ENCODE measurements at places on chromosomes 12 and 14. TPM values are rescaled to one million over a fixed set of nuclear protein-coding genes. Genes with fewer than 3 reads are reported as not detected.

The KRT80 gene
- polyA plus RNA-seq: not detected

The OGFOD2 gene
- polyA plus RNA-seq: 13.3 TPM

The ADAM21 gene
- polyA plus RNA-seq: 0.69 TPM

The TSPAN8 gene
- 1.2 TPM for polyA plus RNA-seq

The SDR9C7 gene
- not detected for polyA plus RNA-seq

The KRT3 gene
- polyA plus RNA-seq: not detected

The INSM2 gene
- 0.44 TPM for polyA plus RNA-seq

The BTBD6 gene
- polyA plus RNA-seq: 59.1 TPM

The OTX2 gene
- not detected for polyA plus RNA-seq

DNA sequence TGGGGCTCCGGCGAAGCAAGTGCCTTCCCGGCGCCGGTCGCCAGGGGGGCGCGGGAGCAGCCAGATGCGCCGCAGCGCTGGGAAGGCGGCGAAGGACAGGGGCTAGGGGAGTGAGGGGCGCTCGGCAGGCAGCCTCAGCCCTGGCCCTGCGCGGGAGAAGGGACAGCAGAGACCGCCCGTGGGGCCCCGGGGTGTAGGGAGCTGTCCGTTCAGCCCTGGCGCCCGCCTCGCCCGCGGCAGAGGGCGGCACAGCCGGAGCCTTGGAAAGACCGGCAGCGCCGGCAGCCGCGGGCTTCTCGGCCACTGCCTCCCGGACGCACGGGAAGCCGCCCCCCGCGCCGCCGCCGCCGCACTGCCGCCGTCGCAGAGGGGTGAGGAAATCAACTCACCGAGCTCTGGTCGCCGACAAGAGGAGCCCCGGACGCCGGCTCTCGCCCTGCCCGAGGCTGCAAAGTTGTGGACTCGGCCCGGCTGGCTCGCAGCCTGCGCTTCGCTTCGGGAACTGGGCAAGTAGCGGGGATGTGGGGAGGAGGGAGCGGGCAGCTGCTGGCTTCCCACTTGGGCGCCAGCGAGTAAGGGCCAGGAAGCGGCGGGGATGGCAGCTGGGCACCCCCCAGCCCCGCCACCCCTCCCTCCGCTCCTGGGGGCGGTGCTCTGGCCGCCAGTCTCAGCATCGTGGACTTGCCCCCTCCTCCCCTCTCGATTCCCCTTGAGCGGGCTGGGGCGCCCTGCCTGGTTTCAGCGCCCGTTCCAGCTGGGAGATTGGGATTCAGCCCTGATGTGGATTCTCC, at the start of gene ZDHHC22:
ZDHHC22 (minus strand) TSS at position 578 of the 791 bp plus-strand sequence. CDS start 2,053 bp downstream, outside the sequence.
- peak within 1 kb of the TSS; percentile 73 for H3K27ac ChIP-seq
- DNase-seq: no peak
- peaks cover 23% of the 10 kb centered on the region for H3K27me3 ChIP-seq

GRCh38 chr14:81219759-81220579, 790 bp downstream of the GTF2A1 start:
- peak overlapping the region; percentile 82 for H3K4me3 ChIP-seq
- no peaks in the 10 kb centered on the region for H3K27me3 ChIP-seq

- H3K4me3 ChIP-seq: no peak overlapping the region
- no peak overlapping the region for H3K27ac ChIP-seq
- peaks cover 31% of the 10 kb centered on the region for H3K4me1 ChIP-seq
- no peaks in the 10 kb centered on the region for H3K27me3 ChIP-seq
- DNase-seq: no peak
These were observed 14.9 kb downstream of the SCARB1 start for GRCh38 chr12:124848621-124849380.

- no peak overlapping the region for H3K4me3 ChIP-seq
- no peaks in the 10 kb centered on the region for H3K36me3 ChIP-seq
- H3K27me3 ChIP-seq: no peaks in the 10 kb centered on the region
- no peak overlapping the region for H3K27ac ChIP-seq
- no peak for DNase-seq
- H3K4me1 ChIP-seq: no peaks in the 10 kb centered on the region
These were observed 177.8 kb downstream of the KLHL28 start for GRCh38 chr14:44783901-44784300.

GRCh38 chr12:125418902-125419564, 353.8 kb downstream of the AACS start:
- DNase-seq: no peak
- H3K4me3 ChIP-seq: no peak overlapping the region
- peaks cover 4% of the 10 kb centered on the region for H3K36me3 ChIP-seq
- H3K27me3 ChIP-seq: no peaks in the 10 kb centered on the region
- H3K4me1 ChIP-seq: no peaks in the 10 kb centered on the region
- H3K27ac ChIP-seq: no peak overlapping the region

- no peaks in the 10 kb centered on the region for H3K4me1 ChIP-seq
- H3K27me3 ChIP-seq: no peaks in the 10 kb centered on the region
- H3K36me3 ChIP-seq: no peaks in the 10 kb centered on the region
These were observed 12.9 kb upstream of the DCD start for GRCh38 chr12:54661048-54661447.

DNA sequence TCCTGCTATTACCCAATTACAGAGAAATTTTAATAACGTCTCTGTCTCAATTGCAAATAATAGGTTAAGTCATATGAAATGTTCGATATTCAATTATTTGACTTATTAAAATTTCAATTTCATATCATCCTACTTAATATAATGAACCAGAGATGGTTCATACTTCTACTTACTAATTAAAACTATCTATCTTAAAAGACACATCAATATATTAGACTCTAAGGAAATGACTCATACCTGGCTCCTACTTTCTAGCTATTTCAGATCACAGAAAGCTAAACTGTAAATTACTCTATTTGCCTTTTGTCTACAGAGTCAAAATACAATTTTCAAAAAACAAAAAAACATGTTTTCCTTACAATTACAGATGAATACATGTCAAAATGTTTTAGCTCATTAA, 99.6 kb downstream of the CAPZA3 start:
- no peaks in the 10 kb centered on the region for H3K27me3 ChIP-seq
- no peak overlapping the region for H3K4me3 ChIP-seq
- H3K36me3 ChIP-seq: no peaks in the 10 kb centered on the region
- no peak overlapping the region for H3K27ac ChIP-seq

DNA sequence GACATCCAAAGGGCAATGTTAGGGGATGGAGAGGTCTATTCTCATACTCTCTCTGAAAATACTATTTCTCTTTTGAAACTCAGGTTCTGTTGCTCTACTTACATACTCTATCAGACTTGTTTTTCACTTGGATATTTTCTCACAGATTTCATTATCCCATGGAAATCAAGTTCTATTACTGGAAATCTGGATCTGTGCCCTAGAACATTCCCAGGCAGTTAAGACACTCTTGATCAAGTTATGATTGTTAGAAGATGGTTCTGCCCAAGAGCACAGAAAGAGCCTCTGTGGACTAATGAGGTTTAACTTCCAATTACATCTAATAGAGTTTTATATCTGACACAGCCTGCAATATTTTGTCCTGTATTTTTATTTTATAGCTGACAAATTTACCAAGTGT, 591.0 kb upstream of the ATP2B1 start:
- H3K4me1 ChIP-seq: no peaks in the 10 kb centered on the region
- H3K4me3 ChIP-seq: no peak overlapping the region
- H3K36me3 ChIP-seq: no peaks in the 10 kb centered on the region
- H3K27me3 ChIP-seq: no peaks in the 10 kb centered on the region
- no peak for DNase-seq

DNA sequence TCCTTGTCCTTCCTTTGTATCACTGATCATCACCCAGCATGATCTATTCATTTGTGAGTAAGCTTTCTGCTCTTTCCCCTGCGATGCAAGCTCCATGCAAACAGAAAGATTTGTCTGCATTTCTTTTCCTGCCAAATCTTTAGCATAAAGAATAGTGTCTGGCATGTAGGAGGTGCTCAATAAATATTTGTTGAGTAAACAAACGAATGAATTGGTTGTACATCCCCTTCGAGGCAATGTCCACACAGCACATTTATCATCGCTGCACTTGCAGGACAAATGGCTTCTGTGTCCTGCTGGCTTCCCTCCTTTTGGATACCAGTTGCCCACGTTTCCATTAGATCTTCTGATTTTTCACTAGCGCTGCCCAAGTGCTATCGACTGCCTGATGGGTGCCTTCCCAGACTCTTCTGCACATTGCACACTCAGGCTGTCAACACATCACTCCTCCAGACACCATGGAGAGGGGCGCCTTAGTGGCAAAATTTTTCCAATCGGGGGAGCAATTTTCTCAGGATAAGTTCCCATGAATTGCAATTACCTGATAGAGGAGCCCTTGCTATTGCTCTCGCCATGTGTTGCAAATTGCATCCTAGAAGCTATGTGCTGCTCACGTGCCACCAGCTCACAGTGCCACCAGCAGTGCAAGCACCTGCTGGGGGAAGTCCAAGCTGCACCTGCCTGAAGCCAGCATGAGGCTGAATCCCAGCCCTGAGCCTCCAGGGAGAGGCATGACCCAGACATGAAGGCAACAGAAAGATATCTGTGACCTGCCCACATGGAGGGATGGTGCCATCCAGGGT, 206.6 kb downstream of the KIF26A start:
- no peak overlapping the region for H3K27ac ChIP-seq
- no peaks in the 10 kb centered on the region for H3K27me3 ChIP-seq
- no peaks in the 10 kb centered on the region for H3K36me3 ChIP-seq
- no peak for DNase-seq

GRCh38 chr12:130456375-130457199, 118.9 kb downstream of the PIWIL1 start:
- H3K4me3 ChIP-seq: no peak overlapping the region
- H3K36me3 ChIP-seq: peaks cover 39% of the 10 kb centered on the region
- H3K27ac ChIP-seq: no peak overlapping the region

DNA sequence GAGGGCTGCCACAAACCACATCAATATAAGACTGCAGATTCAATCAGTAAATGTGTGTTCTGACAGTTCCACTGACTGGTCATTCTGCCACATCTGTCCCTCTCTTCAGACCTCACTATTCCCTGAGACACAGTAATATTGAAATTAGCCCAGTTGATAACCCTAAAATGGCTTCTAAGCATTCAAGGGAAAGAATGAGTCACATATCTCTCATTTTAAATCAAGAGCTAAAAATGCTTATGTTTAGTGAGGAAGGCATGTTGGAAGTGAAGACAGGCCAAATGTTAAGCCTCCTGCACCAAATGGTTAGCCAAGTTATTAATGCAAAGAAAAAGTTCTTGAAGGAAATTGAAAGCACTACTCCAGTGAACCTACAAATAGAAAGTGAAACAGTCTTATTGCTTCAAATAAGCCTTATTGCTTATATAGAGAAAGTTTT, 24.5 kb upstream of the KIF21A start:
- H3K27ac ChIP-seq: no peak overlapping the region
- H3K36me3 ChIP-seq: no peaks in the 10 kb centered on the region
- H3K4me1 ChIP-seq: no peaks in the 10 kb centered on the region
- no peak overlapping the region for H3K4me3 ChIP-seq
- H3K27me3 ChIP-seq: no peaks in the 10 kb centered on the region

- no peak overlapping the region for H3K27ac ChIP-seq
- H3K4me3 ChIP-seq: no peak overlapping the region
- no peak for DNase-seq
- no peaks in the 10 kb centered on the region for H3K36me3 ChIP-seq
These were observed 34.3 kb upstream of the IGF1 start for GRCh38 chr12:102514696-102515095.

GRCh38 chr14:30587141-30587540, 28.2 kb downstream of the G2E3 start:
- no peaks in the 10 kb centered on the region for H3K27me3 ChIP-seq
- no peak overlapping the region for H3K4me3 ChIP-seq
- no peaks in the 10 kb centered on the region for H3K4me1 ChIP-seq
- H3K27ac ChIP-seq: no peak overlapping the region
- no peak for DNase-seq

DNA sequence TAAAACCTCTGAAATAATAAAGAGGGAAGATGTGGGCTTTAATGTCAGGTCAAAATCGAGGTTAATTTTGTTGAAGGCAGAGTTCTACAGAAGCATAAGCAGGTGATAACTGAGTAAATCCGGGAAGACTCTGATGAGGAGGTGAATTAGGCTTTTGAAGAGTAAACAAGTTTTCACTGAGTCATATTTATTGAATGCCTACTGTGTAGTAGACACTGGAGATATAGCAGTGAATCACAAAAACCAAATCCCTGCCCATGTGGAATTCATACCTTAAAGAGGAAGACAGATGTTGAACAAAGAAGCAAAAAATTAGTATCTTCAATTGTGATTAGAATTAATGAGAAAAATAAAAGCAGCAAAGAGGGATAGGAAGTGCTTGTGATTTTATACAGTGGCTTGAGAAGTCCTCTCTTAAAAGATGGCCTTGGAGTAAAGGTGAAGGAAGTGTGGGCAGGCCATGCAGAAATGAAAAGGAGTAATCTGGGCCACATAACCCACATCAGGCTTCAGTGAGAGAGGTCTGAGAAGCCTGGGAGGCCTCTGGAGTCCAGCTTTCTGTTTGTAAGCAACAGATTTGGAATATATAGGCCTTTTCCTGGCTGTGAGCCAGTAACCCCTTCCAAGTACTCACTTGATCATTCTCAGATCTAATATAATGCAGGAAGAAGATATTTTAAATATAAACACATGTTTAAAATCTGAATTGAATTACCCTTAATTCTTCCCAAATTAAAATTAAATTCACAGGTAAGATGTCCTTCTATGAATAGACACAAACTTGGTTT, 46.7 kb downstream of the BHLHE41 start:
- H3K36me3 ChIP-seq: no peaks in the 10 kb centered on the region
- no peaks in the 10 kb centered on the region for H3K27me3 ChIP-seq
- DNase-seq: no peak
- no peak overlapping the region for H3K4me3 ChIP-seq
- no peaks in the 10 kb centered on the region for H3K4me1 ChIP-seq
- no peak overlapping the region for H3K27ac ChIP-seq

DNA sequence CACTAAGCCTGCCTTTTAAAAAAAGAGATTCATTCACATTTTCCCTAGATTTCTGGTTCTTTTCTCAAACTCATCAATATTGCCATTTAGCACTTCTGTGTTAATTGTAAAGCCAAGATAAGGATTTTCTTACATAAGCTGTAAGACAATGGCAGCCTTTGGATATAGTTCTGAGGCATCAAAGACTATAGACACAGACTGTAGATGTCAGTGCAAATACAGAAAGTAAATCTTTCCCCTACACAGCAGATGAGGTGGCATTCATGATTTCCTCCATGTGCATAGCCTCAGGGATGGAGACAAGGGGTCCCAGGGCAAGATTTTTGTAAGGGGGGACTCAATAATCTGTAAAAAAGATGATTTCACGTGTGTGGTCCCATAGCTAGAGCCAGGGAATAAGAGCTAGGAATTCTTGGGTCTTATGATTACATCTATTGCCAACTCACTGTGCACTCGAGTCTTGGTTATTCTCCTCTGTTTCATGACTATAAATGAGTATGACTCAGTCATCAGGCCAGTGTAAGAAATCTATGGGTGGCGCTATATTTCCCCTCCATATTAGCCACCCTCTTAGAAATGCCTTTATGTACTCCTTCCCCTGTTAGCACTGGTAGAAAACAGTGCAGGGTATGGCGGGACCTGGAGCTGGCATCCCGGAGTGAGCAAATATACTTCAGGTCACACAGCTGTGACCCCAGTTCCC, 207.5 kb downstream of the EXOC5 start:
- no peaks in the 10 kb centered on the region for H3K4me1 ChIP-seq
- H3K27me3 ChIP-seq: no peaks in the 10 kb centered on the region
- H3K4me3 ChIP-seq: no peak overlapping the region
- no peak for DNase-seq

- DNase-seq: no peak
- no peak overlapping the region for H3K27ac ChIP-seq
- H3K36me3 ChIP-seq: no peaks in the 10 kb centered on the region
- no peaks in the 10 kb centered on the region for H3K4me1 ChIP-seq
- no peak overlapping the region for H3K4me3 ChIP-seq
These were observed 85.1 kb upstream of the DAAM1 start for GRCh38 chr14:59103396-59103795.

- H3K4me3 ChIP-seq: no peak overlapping the region
- no peaks in the 10 kb centered on the region for H3K27me3 ChIP-seq
- no peaks in the 10 kb centered on the region for H3K4me1 ChIP-seq
- DNase-seq: no peak
- H3K36me3 ChIP-seq: no peaks in the 10 kb centered on the region
- H3K27ac ChIP-seq: no peak overlapping the region
These were observed 36.8 kb downstream of the FLVCR2 start for GRCh38 chr14:75615200-75615599.

Data from spinal cord (tissue), 10 donors.